ENCODE measurements at places on chromosomes 5 and 9.

DNA sequence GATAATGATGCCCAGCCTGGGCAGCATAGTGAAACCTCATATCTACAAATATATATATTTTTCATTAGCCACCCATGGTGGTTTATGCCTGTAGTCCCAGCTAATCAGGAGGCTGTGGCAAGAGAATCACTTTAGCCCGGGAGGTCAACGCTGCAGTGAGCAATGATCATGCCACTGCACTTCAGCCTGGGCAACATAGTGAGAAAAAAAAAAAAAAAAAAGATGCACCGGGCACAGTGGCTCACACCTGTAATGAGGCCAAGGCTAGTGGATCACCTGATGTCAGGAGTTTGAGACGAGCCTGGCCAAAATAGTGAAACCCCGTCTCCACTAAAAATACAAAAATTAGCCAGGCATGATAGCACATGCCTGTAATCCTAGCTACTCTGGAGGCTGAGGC lies 50.2 kb upstream of the ADRA1B start:
- no peak for DNase-seq

GRCh38 chr9:32647671-32648070 lies 12.2 kb upstream of the TAF1L start:
- DNase-seq = no peak

- DNase-seq = no peak
These were observed 48.9 kb downstream of the FAM174A start for GRCh38 chr5:100584069-100584468.

DNA sequence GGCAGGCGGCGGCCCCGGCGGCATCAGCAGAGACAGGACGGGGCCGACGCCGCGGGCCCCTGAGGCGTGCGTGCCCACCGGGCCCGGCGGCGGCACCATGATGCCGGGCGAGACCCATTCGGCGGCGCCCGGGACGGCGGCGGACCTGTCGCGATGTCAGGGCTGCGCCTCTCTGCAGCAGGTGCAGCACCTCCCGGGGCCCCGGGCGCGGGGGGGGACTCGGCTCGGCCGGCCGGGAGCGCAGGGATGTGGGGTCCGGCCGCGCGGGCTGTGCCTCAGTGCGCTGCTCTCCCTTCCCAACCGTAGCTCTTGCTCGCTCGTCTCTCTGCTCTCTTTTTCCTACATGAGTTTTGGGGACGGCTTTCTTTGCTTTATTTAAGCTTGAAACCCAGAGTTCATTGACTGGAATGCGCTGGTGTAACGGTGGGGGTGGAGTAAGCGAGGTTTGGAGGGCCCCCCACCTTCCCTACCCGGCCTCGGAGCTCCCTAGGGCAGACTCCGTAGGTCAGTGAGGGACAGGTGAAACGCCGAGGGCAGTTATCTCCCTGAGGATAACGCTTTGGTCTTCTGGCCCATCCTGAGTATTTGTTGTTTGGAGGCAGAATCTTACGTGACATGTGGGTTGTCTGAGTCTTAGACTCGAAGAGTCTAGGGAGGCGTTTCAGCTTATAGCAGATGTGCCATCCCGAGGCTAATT lies 490 bp downstream of the ICE1 start:
- peak; percentile 6 for DNase-seq

DNA sequence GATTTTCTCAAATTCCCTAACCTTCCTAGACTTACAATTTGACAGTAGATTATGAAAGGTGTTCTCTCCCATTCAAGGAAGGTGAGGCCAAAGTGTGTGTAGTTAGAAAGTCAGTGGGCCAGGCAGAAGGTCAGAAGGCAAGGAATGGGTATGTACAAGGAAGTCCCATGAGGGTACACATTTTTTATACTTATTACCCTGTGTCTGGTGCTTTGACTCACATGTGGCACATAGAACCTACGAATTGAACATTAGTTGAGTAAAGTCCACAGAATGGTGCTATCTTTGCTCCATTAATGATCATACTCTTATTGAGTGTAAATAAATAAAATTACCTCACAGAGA lies 55.4 kb downstream of the IQGAP2 start:
- DNase-seq = no peak

GRCh38 chr9:130685104-130685503 lies 8.5 kb upstream of the EXOSC2 start:
- no peak for DNase-seq

GRCh38 chr5:142771666-142772065 lies 1.5 kb downstream of the ARHGAP26 start:
- no peak for DNase-seq

DNA sequence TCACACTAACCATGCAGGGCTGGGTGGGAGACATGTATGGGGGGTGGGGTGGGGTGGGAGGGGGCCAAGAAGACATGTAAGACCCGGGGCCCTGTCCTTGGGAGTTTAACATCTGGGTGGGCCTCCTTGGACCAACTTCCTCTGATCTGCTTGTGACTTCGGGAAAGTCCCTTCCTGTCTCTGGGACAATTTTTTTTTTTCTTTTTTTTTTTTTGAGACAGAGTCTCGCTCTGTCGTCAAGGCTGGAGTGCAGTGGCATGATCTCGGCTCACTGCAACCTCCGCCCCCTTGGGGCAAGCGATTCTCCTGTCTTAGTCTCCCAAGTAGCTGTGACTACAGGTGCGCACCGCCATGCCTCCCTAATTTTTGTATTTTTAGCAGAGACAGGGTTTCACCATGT lies 23.8 kb upstream of the IER5L start:
- DNase-seq = no peak

GRCh38 chr5:95441636-95442035 lies 50.5 kb downstream of the FAM81B start:
- DNase-seq = no peak

GRCh38 chr9:109956717-109957440 lies 176.9 kb downstream of the PALM2AKAP2 start:
- no peak for DNase-seq

DNA sequence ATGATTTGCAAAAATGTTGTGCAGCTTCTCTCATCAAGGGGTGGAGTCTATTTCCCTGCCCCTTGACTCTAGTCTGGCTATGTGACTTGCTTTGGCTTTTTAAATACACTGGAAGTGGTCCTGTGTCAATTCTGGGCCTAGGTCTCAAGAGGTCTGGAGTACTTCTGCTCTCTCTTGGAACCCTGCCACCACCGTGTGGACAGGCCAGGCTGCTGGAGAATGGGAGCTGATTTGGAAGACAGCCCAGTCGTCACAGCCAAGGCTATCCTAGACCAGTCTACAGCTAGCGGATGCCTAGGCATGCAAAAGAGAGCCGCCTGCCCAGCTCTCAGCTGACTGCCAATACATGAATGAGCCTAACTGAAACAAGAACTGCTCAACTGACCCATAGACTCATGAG lies 56.7 kb upstream of the CLINT1 start:
- no peak for DNase-seq

- DNase-seq = no peak
These were observed 1.3 kb downstream of the ARAP3 start for GRCh38 chr5:141680751-141681201.

DNA sequence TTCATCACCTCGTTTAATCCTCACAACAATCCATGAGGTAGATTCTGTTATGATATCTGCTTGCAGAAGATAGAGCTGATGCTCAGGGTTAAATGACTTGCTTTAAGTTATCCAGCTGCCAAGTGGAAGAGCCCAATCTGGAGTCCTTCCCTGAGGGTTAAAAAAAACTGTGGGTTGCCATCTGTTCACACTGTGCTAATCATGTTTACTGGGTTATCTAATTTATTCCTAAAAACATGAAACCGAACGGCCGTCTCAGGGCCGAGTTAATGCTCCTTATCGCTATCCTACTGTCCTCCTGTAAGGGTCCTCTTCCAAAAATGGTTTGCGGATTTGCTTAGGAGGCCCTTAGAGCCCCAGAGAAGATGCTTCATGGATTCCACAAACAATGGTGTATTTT lies 153.3 kb downstream of the YIPF5 start:
- DNase-seq = no peak

- DNase-seq = no peak
These were observed 355.4 kb upstream of the PDE4D start for GRCh38 chr5:60248901-60249300.

DNA sequence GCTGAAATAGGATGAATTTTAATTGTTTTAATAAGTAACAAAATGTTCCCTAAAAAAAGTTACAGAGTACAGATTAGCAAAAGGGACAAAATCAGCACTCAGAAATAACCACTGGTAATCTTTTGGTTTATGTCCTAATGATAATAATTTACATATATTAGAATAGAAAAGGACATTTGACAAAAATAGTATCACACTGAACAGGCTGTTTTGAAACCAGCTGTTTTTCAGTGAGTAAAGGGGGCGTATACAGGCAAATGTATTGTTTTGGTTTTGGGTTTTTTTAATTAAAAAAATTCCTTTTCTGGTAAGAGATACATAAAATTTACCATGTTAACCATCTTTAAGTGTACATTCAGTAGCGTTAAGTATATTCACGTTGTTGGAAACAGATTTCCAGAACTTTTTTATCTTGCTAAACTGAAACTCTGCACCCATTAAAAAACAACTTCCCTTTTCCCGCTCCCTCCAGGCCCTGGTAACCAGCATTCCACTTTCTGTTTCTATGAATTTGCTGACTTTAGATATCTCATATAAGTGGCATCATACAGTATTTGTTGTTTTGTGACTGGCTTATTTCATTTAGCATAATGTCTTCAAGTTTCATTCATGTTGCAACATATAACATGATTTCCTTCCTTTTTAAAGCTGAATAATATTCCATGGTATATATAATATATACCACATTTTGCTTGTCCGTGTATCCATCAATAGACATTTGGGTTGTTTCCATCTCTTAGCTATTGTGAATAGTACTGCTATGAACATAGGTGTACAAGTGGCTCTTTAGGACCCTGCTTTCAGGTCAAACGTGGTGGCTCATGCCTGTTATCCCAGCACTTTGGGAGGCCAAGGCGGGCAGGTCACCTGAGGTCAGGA lies 20.6 kb upstream of the LARP1 start:
- DNase-seq = no peak

DNA sequence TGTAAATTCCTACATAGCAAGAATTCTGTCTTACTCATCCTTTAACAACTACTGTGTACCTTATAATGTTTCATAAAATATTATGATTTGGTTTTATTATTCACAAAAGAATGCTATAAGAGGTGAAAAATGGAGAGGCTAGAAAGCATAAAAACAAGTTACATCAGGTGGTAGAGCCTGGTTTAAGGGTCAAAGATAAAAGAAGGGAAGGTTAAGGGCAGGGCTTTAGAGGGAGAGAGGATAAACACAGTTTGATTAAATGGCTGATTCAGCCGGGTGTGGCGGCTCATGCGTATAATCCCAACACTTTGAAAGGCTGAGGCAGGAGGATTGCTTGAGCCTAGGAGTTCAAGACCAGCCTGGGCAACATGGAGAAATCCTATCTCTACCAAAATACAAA lies 40.4 kb upstream of the HSPB3 start:
- DNase-seq = no peak

GRCh38 chr5:163379298-163380155 lies 57.9 kb upstream of the CCNG1 start:
- no peak for DNase-seq

DNA sequence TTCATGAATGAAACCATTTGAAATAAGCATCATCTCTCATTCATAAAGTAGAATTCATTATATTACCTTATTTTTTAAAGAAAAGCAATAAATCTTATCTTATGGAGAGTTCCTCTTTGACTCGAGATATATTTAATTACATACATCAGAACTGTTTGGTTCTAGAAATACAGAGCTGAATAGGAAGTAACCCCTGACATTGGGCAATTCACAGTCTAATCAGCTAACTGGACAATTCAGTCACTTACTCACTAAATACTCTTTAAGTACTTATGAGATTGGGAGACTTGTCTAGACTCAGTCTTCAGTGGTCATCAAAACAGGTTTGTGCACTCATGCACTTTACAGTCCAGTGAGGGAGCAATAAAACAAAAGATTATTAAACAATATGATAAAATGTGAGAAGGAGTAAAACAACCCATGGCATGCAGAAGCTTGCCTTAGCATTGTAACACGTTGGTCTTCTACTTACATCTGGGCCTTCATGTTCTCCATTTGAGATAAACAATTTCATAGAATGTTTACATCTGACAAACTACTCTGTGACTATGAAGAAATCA lies 11.5 kb upstream of the FBXO38 start:
- no peak for DNase-seq

DNA sequence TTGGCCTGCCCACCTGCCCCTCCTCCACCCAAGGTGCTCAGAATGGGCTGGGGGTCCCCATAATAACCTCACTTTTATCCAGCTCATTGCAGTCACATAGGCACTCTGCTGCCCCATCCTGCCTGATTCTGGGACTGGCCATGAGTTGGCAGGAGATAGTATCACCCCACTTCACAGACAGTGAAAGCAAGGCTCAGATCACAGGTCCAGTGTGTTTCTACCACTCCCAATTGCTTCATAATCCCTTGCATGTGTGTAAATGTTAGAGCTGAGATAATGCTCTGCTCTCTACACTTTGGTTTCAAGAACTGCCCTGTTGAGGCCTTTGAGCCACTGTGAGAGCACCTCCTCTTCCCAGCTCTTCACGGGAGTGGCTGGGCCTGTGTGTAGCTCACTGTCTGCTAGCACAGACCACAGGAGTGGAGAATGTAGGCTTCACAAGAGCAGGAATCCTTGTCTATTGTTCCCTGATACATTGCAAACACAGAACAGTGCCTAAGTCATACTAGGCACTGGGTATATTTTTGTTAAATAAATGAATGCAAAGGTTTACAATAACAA lies 8.4 kb downstream of the PCYOX1L start:
- no peak for DNase-seq

- no peak for DNase-seq
These were observed 13.4 kb upstream of the TXNDC8 start for GRCh38 chr9:110351009-110351467.

DNA sequence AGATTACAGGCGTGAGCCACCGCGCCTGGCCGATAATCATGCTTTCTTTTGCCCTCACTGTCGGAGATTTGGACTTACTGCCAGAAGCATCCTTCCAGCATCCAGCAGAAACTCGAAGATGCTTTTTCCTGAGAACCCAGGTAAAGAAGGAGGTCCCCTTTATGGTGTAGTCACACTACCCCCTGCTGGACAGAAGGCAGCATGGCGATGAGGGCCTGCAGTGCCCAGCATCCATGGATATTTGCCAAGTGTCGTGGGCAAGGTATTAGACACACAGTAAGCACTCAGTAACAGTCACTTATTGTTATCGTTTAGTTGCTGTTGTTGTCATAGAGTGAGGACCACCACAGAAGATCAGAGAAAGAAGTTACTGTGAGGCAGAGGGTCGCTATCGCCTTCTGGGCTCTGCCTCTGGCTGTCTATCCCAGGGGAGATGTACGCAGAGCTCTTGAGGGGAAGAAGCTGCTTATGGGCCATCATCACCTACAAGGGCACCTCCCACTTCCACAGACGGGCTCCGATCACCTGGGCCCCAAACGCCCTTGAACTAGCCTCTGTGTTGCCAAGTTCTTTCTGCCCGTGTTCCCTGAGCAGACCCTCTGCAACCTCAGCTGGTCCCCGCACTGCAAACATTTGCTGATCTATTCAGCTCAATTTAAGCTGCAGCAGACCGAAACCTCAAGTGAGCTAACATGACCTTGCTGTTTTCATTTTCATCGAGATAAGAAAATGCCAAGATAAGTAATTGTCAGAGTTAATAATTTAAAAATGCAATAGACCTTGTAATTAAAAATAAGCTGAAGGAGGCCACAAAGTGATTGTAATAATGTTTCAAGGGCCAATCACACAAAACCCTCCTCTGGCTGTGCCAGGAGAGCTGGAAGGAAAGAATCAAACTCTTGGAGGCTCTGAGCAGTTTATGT lies 23.9 kb downstream of the C5orf15 start:
- DNase-seq = peak; percentile 53

GRCh38 chr5:40430101-40430710 lies 249.5 kb upstream of the PTGER4 start:
- no peak for DNase-seq

- DNase-seq = no peak
These were observed 210.3 kb downstream of the FANCC start for GRCh38 chr9:95107001-95107749.
